HuH-7.5 (cell line): ENCODE measurements at places on chromosomes 3 and 15.

- DNase-seq = no peak
Observed at GRCh38 chr15:63982381-63982854, 63.9 kb downstream of the DAPK2 start.

- DNase-seq = no peak
Observed at GRCh38 chr15:98609144-98609852, 39.0 kb upstream of the IGF1R start.

DNA sequence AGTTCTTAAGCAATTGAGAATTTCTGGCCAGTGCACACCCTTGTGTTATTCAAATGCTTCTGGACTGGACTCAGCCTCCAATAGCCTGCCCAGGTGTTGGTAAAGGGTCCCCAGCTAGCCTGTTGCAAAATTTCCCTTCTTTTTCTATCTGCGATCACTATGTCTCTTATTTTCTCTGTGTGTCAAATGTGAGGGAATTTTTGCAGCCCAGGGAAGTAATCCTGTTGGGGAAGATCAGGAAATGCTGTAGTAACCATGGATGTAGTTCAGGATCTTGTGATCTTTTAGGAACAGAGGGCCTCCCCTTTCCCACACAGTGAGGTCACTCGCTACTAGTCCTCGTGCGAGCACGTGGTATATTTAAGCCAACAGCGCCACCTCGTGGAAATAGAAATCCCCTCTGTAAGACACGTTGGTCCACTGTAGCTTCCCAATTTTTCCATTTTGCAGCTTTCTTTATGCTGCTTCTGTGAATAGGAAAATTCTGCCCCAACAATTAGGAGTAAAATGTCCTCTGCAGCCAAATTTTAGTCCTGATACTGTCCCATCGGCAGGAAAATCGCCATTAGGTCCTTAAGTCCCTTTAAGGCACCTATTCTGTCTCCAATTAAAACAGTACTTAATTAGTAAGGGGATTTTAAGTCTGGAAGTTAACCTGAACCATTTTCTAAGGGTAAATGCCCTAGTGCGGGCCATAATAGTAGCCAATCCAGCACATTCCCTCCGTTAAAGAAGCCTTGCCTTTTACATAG, 4.0 kb upstream of the SMCO1 start:
- DNase-seq = no peak

DNA sequence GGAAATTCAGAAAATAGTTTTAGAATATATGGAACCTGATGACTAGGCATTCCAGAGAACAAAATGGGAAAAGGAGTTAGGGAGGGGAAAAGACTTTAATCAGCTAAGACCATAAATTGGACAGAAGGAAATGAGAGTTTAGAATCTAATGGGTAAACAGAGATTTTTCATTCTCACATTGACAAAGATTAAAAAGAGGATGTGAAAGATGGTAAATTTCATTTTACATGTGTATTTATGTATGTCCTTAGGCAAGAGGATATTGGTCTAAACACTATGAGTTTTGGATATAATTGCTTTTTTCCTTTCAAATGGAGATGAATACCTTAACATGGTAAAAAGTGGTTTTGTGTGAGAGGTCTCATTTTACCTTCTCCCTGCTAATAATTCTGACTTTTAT, 1021.9 kb downstream of the NSUN3 start:
- DNase-seq = no peak
